ENCODE measurements at places on chromosomes 16 and 17. TPM values are rescaled to one million over a fixed set of nuclear protein-coding genes. Genes with fewer than 3 reads are reported as not detected.

- H3K4me1 ChIP-seq = no peaks in the 10 kb centered on the region
- H3K4me3 ChIP-seq = no peak overlapping the region
Measured at GRCh38 chr17:40949418-40949817, 12.0 kb upstream of the KRT23 start.

Gene SLC47A2
- polyA plus RNA-seq = not detected

Gene TMEM132E
- polyA plus RNA-seq = not detected

- H3K4me1 ChIP-seq = peaks cover 21% of the 10 kb centered on the region
- no peaks in the 10 kb centered on the region for H3K27me3 ChIP-seq
- H3K27ac ChIP-seq = no peak overlapping the region
- no peaks in the 10 kb centered on the region for H3K36me3 ChIP-seq
Measured at GRCh38 chr16:75267631-75268264, 16.3 kb upstream of the BCAR1 start.

DNA sequence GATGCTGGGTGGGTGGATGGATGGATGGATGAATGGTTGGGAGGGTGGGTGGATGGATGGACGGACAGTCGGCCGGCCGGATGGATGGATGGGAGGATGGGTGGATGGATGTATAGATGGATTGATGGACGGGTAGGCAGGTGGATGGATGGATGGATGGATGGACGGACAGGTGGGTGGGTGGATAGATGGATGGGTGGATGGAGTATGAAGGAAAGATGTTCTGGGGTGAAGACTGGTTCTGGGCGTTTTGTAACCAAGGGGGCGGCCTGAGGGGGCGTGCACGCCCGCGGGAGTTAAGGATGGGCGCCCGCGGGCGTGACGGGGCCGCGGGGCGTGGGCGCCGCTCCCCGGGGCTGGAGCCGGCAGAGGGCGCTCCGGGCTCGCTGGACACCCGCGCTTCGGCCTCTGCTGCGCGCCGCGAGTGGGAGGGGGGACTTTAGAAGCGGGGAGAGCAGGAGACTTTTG lies at the start of gene NECAB2:
Gene NECAB2 (plus strand): TSS at position 407 of the 468 bp plus-strand sequence. CDS start 405 bp downstream, outside the sequence.
- DNase-seq = no peak
- H3K4me3 ChIP-seq = no peak within 1 kb of the TSS
- H3K4me1 ChIP-seq = no peaks in the 10 kb centered on the region
- H3K27ac ChIP-seq = no peak within 1 kb of the TSS

DNA sequence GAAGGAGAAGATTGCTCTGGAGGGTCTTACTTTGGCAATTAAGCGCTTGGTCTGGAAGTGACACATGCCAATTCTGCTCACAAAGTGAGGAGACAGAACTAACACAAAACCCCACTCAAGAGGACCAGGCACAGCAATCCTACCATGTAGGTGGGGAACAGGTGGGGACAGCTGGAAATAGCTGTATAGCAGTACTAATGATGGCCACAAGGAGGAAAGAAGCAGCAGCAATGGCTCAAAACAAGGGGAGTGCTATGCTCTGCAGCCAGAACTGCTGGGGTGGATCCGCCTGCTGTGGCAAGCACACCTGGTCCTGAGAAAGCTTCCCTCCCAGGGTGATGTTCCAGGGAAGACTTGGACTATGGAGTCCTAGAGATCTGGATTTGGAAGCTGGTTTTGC lies 17.0 kb upstream of the TMEM132E start:
- no peak overlapping the region for H3K4me3 ChIP-seq
- no peaks in the 10 kb centered on the region for H3K27me3 ChIP-seq
- no peaks in the 10 kb centered on the region for H3K4me1 ChIP-seq
- H3K27ac ChIP-seq = no peak overlapping the region
- H3K36me3 ChIP-seq = no peaks in the 10 kb centered on the region
- DNase-seq = no peak

DNA sequence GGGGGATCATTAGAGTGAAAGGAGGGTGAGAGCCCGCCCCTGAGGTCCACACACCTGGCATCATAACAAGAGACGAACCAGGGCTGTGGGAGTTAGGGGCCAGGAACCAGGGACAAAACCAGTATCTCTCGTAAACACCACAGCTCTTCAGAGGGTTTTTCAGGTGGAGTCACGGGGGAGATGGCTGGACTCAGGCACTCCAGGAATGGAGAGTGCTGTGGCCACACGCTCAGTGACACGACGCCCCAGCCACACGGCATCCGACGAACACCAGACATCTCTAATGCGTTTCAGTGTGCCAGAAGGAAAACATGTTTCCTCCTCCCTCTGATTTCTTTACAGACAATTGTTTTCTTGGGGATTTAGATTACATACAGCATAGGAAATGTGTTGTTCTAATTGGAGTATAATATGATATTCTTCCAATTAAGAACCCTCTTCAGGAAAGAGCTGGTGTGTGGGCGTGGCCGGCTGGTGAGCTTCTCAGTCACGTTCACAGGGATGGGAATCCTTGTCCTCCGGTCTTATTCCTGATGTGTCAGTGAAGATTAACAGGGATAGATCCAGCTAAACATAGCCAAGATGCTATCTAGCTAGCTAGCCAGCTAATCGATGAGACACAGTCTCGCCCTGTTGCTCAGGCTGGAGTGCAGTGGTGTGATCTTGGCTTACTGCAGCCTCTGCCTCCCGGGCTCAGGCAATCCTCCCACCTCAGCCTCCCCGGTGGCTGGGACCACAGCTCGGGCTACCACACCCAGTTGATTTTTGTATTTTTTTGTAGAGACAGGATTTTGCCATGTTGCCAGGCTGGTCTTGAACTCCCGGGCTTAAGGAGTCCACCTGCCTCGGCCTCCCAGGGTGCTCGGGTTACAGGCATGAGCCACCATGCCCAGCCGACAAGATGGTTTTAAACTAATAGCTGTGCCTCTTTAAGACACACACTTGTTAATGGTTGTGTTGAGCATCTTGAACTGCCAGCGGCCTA lies 98.6 kb downstream of the BANP start:
- no peak overlapping the region for H3K4me3 ChIP-seq
- peaks cover 23% of the 10 kb centered on the region for H3K4me1 ChIP-seq

Gene GSG1L
- polyA plus RNA-seq = not detected

GRCh38 chr16:22014271-22014873 lies 6.5 kb downstream of the MOSMO start:
- H3K4me3 ChIP-seq = peak overlapping the region; percentile 45
- H3K27me3 ChIP-seq = no peaks in the 10 kb centered on the region
- H3K4me1 ChIP-seq = peaks cover 29% of the 10 kb centered on the region
- H3K36me3 ChIP-seq = no peaks in the 10 kb centered on the region

DNA sequence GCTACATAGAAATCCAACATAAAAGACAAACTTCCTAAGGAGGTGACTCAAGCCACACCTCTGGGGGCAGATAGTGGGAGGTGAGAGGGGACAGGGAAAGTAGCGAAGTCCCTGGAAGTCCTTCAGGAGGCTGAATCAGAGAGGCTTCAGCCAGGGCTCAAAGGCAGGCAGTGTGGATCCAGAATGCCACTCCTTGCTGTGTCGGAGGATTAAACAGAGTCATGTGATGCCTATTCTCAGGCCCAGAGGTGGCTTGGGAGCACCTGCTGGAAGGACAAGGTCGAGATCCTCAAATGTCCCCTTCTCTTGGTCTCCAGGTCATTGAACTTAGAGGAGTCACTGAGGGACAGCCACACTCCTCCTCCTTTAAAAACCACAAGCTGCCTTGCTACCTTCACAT lies 391.1 kb downstream of the SOX9 start:
- H3K27me3 ChIP-seq = no peaks in the 10 kb centered on the region
- H3K4me3 ChIP-seq = no peak overlapping the region
- H3K4me1 ChIP-seq = peaks cover 28% of the 10 kb centered on the region
- no peak overlapping the region for H3K27ac ChIP-seq

Gene COG4
- 60.6 TPM for polyA plus RNA-seq

Measured in GM12878 (cell line).